MG63 (cell line): ENCODE measurements at places on chromosomes 1 and 21. TPM values are rescaled to one million over a fixed set of nuclear protein-coding genes. Genes with fewer than 3 reads are reported as not detected.

DNASE2B gene
- not detected in 2 replicates for total RNA-seq

DNA sequence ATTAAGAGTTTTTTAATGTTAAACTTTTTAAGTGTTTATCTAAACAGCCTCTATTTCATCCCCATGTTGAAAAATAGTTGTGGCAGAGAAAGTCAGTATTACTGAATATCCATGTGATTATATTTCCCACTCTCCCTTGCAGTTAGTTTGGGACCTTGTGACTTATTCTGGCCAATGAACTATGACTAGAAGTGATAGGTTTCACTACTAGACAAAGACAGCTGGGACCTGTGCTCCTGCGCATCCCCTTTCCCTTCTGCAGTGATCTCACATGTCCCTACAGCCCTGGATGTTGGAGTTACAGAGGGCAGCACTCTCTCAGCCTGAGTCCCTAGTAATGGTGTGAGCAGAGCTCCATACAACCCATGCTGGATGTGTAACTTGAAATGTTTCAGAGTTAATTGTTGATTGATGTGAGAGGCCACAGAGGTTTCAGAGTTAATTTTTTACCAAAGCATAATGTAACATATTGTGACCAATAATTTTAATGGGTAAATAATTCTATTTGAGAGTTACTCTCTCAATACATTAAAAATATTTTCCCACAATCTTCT is 18.7 kb upstream of the SAMD13 start:
- DNase-seq, result no peak

CLEC20A gene
- not detected in 2 replicates for total RNA-seq

PRELP gene
- not detected in 2 replicates for total RNA-seq

- no peak for DNase-seq
These were observed 303.3 kb upstream of the DEPDC1 start for GRCh38 chr1:68800182-68800581.

ITLN1 gene
- not detected in 2 replicates for total RNA-seq

DNA sequence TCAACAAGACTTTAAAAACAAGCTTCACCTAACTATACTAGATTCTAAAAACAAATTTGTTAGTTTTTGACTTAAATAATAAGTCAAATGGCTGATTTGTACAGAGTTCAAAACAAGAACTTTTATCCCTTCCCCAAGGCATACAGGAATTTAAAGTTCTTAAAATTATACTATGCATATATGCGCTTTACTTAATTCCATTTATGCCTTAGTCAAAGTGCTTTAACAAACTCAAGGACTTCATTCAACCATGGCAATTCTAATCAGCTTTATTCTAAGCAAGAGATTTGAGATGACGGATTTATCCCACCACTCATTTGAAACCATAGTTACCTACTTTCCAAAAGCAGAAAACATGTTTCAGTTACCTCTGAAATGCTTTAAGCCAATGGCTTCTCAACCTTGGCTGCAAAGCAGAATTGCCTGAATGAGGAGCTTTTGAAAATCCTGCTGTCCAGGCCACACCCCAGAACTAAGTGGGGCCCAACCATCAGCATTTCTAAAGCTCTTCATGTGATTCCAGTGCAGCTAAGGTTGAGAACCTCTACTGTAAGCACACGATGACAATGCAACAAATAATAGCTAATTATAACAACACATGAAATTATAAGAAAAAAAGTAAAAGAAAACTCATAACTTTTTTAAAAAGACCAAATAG is 44.6 kb downstream of the TTLL7 start:
- DNase-seq, result no peak

- DNase-seq, result no peak
These were observed 5.5 kb downstream of the KLF18 start for GRCh38 chr1:44135886-44136285.

RBBP4 gene
- 141 and 162 TPM in 2 replicates for total RNA-seq

AKR7A3 gene
- total RNA-seq, result 0.95 TPM in 1 of 2 replicates, not detected in the other

GRCh38 chr1:36008546-36009197 is 75.2 kb upstream of the TEKT2 start:
- DNase-seq, result no peak

SEMA4A gene
- total RNA-seq, result 0.49 TPM in 1 of 2 replicates, not detected in the other
